ENCODE measurements at places on chromosomes 11 and 22. TPM values are rescaled to one million over a fixed set of nuclear protein-coding genes. Genes with fewer than 3 reads are reported as not detected.
A peak's percentile ranks its signal among the peaks of the same experiment; 100 is the strongest.

Gene MAPK8IP2
- polyA plus RNA-seq, result 5.4 TPM

DNA sequence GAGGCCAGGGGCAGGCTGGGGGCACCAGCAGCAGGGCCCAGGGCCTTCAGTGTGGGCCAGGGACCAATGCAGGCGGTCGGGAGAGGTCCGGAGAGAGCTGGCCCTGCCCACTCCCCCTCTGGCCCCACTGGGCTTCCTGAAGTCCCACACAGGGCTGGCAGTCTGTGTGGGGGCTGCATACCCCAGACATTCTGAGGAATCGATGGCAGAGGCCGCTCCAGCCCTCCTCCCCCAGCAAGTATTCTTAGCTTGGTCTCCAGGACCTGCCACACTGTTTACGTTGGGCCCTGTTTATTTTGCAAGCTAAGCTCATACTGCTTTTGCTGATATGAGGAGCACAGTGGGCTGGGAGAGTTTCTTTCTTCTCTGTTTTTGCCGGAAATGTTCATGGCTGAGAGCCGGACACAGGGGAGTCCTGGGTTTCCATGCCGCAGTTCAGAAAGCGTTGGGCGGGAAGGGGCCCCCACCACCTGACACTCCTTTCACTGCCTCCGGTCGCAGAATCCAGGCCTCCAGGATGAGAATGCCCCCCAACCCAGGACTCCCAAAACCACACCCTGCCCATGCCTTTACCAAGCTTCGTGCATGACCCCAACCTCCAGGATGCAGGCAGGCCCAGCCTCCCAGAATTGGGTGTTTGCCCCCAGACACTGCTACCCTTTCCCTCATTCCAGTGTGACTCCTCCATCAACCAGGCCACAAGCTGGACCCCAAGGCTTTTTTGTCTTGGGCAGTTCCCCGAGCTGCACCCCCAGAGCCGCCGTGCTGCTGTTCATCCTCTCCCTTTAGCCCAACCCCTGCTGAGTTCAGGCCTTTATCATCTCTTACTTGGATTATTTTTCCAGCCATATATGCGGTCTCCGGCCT is 81.8 kb upstream of the KCNQ1OT1 start:
- H3K27me3 ChIP-seq, result no peaks in the 10 kb centered on the region
- no peak overlapping the region for H3K27ac ChIP-seq
- peaks cover 48% of the 10 kb centered on the region for H3K4me1 ChIP-seq
- DNase-seq, result no peak
- no peak overlapping the region for H3K4me3 ChIP-seq
- no peaks in the 10 kb centered on the region for H3K36me3 ChIP-seq

DNA sequence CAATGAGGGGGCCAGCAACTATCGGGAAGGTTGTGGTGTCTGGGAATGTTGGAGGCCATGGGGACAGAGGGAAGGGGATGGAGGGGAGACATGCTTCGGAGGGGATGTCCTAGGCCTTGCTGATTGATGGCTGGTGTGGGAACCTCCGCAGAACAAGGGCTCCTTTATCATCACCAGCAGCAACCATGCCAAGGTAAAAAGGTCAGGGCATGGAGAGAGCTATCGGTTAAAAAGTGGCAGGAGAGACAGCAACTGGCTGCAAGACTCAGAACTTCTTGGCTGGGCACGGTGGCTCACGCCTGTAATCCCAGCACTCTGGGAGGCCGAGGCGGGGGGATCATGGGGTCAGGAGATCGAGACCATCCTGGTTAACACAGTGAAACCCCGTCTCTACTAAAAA is 3.0 kb downstream of the GSTT4 start:
- H3K4me3 ChIP-seq, result no peak overlapping the region
- H3K4me1 ChIP-seq, result no peaks in the 10 kb centered on the region
- no peak overlapping the region for H3K27ac ChIP-seq
- no peak for DNase-seq

Gene CCDC89
- 0.94 TPM for polyA plus RNA-seq

Gene P2RY2
- 4.8 TPM for polyA plus RNA-seq

DNA sequence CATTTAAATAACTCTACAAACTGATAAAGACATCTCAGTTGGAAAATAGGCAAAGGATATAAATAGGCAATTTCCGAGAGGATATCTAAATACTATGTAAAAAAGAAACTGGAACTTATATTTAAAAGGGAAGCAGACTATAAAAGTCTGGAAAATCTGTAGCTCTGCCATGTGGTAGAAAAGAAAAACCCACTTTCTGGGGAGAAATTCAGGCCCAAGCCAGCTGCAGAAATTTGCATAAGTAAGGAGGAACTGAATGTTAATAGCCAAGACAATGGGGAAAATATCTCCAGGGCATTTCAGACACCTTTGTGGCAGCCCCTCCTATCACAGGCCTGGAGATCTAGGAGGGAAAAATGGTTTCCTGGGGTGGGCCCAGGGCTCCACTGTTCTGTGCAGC is 97.8 kb upstream of the ZBED5 start:
- no peak overlapping the region for H3K4me3 ChIP-seq
- H3K27me3 ChIP-seq, result no peaks in the 10 kb centered on the region
- no peak overlapping the region for H3K27ac ChIP-seq
- H3K4me1 ChIP-seq, result no peaks in the 10 kb centered on the region
- no peak for DNase-seq

DNA sequence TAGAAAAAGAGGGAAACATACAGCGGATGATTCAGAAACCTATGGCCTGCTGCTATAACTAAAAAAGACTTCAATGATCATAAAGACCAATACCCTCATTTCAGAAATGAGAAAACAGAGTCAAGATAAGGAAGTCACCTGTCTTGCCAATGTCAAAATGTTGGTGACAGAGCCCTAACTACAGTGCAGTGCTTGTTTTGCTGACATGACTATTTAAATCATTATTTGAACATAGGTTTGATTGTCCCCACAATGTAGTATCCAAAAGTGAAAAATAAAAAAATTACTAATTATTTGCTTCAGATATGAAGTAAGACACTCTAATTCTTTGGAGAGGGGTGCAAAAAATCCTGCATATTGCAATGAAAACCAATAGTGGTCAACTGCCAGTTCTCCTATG is 115.7 kb downstream of the SOX6 start:
- no peaks in the 10 kb centered on the region for H3K27me3 ChIP-seq
- DNase-seq, result no peak
- no peak overlapping the region for H3K4me3 ChIP-seq

GRCh38 chr11:29679996-29680395 is 336.8 kb downstream of the KCNA4 start:
- DNase-seq, result no peak
- no peak overlapping the region for H3K27ac ChIP-seq
- no peaks in the 10 kb centered on the region for H3K4me1 ChIP-seq
- no peaks in the 10 kb centered on the region for H3K36me3 ChIP-seq
- no peak overlapping the region for H3K4me3 ChIP-seq

Gene IRAG1
- polyA plus RNA-seq, result 13.1 TPM

DNA sequence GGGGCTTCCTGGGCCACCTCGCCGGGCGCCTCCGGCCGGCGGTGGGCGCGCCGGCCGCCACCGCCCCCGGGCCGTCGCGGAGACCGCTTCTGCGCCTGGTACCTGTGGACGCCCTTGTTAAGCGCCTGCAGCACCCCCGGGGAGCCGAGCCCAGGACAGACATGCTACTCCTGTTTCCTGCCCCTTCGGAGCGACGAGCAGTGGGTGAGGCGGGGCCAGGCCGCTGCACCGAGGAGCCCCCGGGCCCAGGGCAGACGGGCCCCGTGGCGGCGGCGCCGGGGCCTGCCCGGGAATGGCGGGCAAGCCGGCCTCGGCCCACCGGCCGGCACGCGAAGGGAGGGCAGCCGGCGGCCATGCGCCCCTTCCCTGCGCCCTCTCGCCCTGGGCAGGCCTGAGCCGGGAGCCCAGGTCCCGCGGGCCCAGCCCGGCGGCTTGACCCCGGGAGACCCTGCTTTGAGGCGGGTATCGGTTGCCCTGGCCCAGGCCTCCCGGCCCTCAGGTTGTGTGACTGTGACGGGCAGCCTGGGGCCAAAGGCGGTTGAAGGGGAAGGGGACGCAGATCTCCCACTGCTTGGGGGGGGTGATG is 789 bp upstream of the KDM2A start:
- H3K27ac ChIP-seq, result peak overlapping the region; percentile 98
- peaks cover 26% of the 10 kb centered on the region for H3K4me1 ChIP-seq
- peaks cover 6% of the 10 kb centered on the region for H3K36me3 ChIP-seq
- peak; percentile 71 for DNase-seq

DNA sequence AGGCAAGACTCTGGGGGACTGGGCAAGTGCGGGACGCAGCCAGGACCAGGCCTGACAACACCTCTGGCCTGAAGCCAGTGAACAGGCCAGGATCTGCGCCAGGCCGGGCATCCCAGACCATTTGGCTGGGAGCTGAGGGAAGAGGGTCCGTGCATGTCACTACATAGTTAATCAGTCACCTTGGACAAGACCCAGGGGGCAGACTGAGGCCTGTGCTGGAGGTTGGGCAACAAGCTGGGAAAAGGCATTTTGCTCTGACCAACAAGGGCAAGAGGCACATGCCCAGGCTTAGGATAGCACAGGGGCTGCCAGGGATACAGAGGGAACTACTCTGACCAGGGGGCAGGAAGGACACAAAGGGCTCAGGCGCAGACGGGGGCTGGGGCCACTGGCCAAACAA is 7.0 kb upstream of the CHADL start:
- no peak for DNase-seq
- no peak overlapping the region for H3K27ac ChIP-seq
- H3K36me3 ChIP-seq, result peaks cover 71% of the 10 kb centered on the region
- no peaks in the 10 kb centered on the region for H3K4me1 ChIP-seq

DNA sequence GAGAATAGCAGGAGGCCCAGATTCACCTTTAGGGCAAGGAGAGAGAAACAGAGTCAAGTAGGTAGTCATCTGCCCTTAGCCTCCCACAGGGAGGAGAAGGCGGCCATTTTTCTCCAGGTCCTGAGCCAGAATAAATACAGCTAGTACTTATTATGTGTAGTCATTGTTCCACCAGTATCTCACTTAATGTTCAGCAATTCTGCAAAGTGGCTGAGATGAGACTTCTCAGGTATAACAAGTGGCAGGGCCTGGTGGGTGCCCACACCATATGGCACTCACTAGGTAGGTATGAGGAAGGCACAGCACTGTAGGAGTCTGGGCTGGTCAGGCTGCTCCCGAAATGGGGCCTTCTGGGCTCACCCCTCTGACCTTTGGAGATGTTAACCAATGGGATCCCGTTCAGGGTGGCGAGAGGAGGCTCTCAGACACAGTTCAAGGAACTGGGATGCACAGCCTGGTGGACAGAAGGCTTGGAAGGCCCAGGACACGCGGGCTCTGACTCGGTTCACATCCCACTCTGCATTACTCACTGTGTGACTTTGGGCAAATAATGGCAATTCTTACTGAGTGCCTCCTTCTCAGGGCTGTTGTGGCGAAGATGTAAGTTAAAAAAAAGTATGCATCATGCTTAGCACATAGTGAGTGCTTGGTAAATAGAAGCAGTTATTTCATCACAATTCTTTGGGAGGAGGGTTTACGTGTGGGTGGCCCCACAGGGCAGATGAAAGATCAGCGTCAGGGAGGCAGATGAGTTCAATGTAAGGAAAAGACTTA is 25.1 kb downstream of the RTN4RL2 start:
- peaks cover 30% of the 10 kb centered on the region for H3K36me3 ChIP-seq
- H3K4me1 ChIP-seq, result peaks cover 7% of the 10 kb centered on the region
- no peak overlapping the region for H3K4me3 ChIP-seq
- peaks cover 28% of the 10 kb centered on the region for H3K27me3 ChIP-seq
- H3K27ac ChIP-seq, result no peak overlapping the region
- DNase-seq, result no peak

Gene PHLDB1
- 42.1 TPM for polyA plus RNA-seq

DNA sequence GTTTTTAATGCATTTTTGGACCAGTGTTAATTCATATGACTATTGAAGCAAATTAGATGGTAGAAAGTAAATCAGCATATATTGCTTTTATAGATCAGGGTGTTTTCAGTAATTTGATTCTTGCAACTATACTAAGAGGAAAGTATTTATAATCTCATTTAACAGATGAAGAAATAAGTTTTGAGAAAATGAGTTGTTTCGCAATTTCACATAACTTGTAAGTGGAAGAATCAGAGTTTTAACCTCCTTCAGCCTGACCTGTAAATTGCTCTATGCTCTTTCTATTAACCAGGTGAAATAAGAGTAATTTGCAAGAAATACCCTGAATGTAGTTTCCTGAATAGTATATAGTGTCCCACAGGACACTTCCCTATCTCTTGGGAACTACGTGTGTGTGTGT is 1106.8 kb upstream of the RAG2 start:
- H3K4me1 ChIP-seq, result no peaks in the 10 kb centered on the region
- no peaks in the 10 kb centered on the region for H3K36me3 ChIP-seq
- no peaks in the 10 kb centered on the region for H3K27me3 ChIP-seq
- H3K27ac ChIP-seq, result no peak overlapping the region

DNA sequence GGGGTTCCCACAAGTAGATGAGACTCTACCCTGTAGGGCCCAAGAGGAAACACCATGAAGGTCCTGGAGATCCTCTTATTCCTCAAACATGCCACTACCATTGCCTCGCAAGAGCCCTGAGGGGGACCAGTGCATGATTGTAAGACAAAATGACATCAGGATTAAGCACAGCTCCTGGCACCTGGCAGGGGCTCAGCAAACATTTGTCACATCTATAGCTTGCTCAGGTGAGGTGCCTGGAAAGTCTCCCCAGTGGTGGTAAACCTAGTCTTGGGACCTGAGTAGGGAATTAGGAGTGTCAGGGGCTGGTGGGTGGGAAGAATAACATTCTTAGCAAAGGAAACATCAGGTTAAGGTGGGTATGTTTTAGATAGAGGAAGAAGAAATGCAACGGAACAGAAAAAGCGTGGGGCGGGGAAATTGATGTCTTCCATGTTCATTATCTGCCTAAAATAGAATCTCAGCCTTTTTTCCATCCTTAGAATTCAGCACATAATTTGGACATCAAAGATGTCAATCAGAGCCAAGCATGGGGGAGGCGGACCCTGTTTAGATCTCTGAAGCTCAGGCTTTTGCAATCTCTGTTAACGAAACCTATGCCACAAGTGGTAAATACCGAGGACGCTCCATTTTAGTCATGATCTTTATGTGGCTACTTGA is 924 bp downstream of the YPEL1 start:
- peaks cover 23% of the 10 kb centered on the region for H3K27me3 ChIP-seq
- H3K36me3 ChIP-seq, result no peaks in the 10 kb centered on the region
- DNase-seq, result no peak

GRCh38 chr11:66022401-66023185 is 3.7 kb downstream of the CATSPER1 start:
- peaks cover 5% of the 10 kb centered on the region for H3K4me1 ChIP-seq
- H3K27ac ChIP-seq, result no peak overlapping the region
- peak; percentile 41 for DNase-seq
- no peak overlapping the region for H3K4me3 ChIP-seq

DNA sequence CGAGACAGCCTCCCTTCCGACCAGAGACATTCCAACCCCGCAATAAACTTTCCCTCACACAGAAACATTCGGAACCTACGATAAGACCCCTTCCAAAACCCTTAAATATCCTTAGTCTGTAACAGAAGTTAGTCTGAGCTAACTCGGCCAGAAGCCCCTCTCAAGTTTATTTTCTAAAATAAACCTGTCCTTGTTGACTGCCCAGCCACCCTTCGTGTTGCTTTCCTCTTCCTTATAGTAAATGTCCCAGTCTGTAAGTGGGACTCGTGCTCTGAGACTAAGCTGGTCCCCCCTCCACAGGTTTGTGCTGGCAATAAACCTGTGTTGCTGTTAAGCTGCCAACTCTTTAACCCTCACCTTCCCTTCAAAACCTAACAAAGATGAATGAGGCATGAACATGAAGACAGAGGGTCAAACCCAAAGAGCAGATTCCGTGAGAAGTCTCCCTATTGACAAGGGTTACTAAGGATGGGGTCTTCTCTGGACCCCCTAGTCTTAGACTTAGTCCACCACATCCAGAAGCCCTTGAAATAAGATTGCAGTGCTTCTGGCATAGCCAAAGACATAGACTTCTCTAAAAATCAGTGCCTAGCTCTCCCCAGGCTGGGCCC is 18.2 kb downstream of the MIF start:
- no peak for DNase-seq
- no peak overlapping the region for H3K27ac ChIP-seq
- H3K4me3 ChIP-seq, result no peak overlapping the region

Data from large intestine (tissue), 12 donors.